ENCODE measurements at places on chromosomes 11 and 22. TPM values are rescaled to one million over a fixed set of nuclear protein-coding genes. Genes with fewer than 3 reads are reported as not detected.

The MS4A12 gene
- not detected for total RNA-seq

The HTR3B gene
- total RNA-seq, result not detected

- H3K36me3 ChIP-seq, result no peaks in the 10 kb centered on the region
- no peak overlapping the region for H3K4me3 ChIP-seq
- no peak for DNase-seq
- H3K4me1 ChIP-seq, result peaks cover 19% of the 10 kb centered on the region
Observed at GRCh38 chr22:38267086-38267485, 5.7 kb downstream of the TMEM184B start.

- H3K4me1 ChIP-seq, result no peaks in the 10 kb centered on the region
- H3K27ac ChIP-seq, result no peak overlapping the region
- no peaks in the 10 kb centered on the region for H3K36me3 ChIP-seq
- no peaks in the 10 kb centered on the region for H3K27me3 ChIP-seq
- H3K4me3 ChIP-seq, result no peak overlapping the region
Observed at GRCh38 chr11:71843858-71844257, 10.9 kb downstream of the DEFB108B start.

- H3K4me1 ChIP-seq, result no peaks in the 10 kb centered on the region
- no peak within 1 kb of the TSS for H3K27ac ChIP-seq
- no peak for DNase-seq
- H3K27me3 ChIP-seq, result no peaks in the 10 kb centered on the region
- peak within 1 kb of the TSS; percentile 22 for H3K4me3 ChIP-seq
Observed at GRCh38 chr11:129815596-129816461, at the start of gene TMEM45B. Gene TMEM45B, plus strand, starts transcription at chr11:129815848. Its CDS starts 36,635 bp downstream, at chr11:129852483.

- H3K4me3 ChIP-seq, result no peak overlapping the region
- no peak for DNase-seq
- H3K36me3 ChIP-seq, result no peaks in the 10 kb centered on the region
- H3K27ac ChIP-seq, result no peak overlapping the region
Observed at GRCh38 chr11:20235164-20235563, 74.9 kb upstream of the DBX1 start.

The PKDREJ gene
- 0.13 TPM for total RNA-seq

DNA sequence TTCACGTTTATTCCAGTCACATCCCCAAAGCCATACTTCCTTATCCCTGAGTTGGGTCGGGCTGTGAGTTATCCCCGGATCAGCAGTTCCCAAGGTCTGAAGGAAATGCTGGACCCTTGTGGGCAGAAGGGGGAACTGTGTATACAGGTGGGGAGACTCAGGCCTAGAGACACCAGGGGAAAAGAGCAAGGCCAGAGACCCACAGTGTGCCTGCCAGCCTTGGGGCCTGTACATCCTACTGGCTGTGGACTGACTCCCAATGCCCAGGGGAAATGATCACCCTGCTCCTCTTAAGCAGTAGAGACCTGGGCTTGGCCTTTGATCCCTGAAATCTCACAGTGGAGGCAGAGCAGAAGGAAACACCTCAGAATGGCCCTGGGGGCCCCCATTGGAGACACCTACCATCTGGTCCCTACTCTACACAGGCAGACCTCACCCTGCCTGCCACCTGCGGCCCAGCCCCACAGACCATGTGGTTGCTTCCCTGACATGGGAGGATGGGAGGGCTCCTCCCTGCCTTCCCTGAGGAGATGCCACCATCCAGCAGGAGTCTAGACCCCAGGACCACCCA lies 1.3 kb downstream of the SELENOM start:
- H3K27ac ChIP-seq, result peak overlapping the region; percentile 95
- H3K27me3 ChIP-seq, result no peaks in the 10 kb centered on the region
- H3K4me3 ChIP-seq, result peak overlapping the region; percentile 84
- no peaks in the 10 kb centered on the region for H3K36me3 ChIP-seq

DNA sequence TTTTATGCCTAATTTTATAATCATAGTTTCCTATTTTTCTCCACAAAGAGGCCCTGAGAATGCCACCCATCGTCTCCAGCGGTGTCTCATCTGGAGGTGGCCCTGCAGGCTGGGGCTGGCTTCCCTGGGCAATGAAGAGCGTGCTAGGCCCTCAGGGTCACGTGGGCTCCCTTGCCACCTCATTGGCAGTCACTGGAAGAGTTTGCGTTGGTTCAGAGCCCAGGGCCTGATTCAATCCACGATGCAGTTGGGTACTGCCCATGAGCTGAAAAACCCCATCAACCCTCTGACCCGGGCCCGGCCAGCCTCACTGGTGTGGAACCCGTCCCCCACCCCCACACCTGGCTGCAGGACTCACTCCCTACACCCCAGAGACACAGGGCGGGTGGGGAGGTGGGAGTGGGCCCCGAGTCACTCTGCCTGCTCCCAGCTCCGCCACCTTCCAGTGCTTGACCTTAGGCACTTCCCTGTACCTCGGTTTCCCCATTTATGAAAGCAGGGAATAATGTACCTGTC lies 43.4 kb upstream of the A4GALT start:
- no peaks in the 10 kb centered on the region for H3K36me3 ChIP-seq
- no peak overlapping the region for H3K27ac ChIP-seq
- DNase-seq, result no peak

Measured in ovary (tissue), 10 donors.